ENCODE measurements at places on chromosomes 7 and 10.

- no peak for DNase-seq
Measured at GRCh38 chr7:39399458-39399857, 166.7 kb upstream of the YAE1 start.

GRCh38 chr7:22300839-22301238 lies 56.1 kb downstream of the RAPGEF5 start:
- no peak for DNase-seq

- no peak for DNase-seq
Measured at GRCh38 chr7:16460789-16461493, 4.6 kb downstream of the SOSTDC1 start.

DNA sequence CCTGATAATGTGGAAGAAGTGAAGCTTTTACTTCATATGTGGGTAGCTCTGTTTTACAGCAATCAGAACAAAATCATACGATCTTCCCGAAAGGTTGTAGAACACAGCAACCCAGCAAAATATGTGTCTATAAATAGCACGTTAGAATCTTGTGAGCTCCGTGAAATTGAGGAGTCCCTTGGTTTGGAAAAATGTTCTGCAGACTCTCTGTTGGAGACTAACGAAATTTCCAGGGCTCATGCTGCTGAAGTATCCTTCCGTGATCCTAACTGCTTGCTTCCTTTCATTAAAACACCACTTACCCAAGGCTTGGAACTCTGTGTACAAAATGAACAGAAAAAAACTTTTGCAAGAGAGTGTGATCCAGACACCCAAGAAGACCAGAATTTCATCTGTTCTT lies 57.5 kb downstream of the TASOR2 start:
- no peak for DNase-seq

DNA sequence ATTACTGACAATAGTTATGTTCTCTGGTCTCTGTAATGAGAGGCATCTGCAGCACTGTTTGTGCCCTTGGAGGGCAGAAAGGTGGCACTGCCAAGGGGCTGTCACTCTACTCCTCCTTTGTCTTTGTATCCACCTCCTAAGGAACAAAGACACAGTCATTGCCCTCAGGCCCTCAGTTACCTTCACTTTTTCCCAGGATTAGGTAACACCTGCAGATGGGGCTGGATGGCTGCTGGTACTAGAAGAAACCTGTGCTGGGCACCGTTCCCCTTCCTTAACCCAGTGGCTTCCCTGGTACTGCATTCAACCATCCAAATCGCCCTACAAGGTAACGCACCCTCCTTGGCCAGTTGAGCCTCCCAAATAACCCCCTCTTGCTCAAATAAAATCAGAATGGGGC lies 246.9 kb upstream of the NEBL start:
- no peak for DNase-seq

DNA sequence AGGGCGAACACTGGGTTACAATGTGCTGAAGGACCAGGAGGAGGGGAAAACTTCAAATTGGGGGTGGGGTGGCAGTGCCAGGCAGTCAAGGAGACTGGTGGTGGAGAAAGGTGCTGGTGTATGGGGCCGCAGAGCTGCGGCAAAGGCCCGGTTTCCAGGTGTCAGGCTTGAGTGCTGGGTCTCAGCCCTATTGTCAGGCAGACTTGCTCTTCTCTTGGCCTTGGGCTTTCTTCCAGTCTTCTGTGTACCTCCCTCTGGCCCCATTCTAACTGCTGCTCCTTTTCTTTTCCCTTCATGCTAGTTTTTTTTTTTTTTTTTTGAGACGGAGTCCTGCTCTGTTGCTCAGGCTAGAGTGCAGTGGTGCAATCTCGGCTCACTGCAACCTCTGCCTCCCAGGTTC lies 51.0 kb downstream of the POLR3A start:
- no peak for DNase-seq

GRCh38 chr10:58993480-58994221 lies 182.8 kb upstream of the PHYHIPL start:
- no peak for DNase-seq

- no peak for DNase-seq
Measured at GRCh38 chr10:114855776-114856543, 34.4 kb downstream of the FHIP2A start.

GRCh38 chr10:23079700-23080099 lies 15.7 kb upstream of the MSRB2 start:
- no peak for DNase-seq

GRCh38 chr10:45461034-45461433 lies 87.0 kb downstream of the ALOX5 start:
- no peak for DNase-seq
